ENCODE measurements at places on chromosomes 7 and 10. TPM values are rescaled to one million over a fixed set of nuclear protein-coding genes. Genes with fewer than 3 reads are reported as not detected.

The PDE6C gene
- not detected for total RNA-seq

The RPP30 gene
- 43.0 TPM for total RNA-seq

The CPXM2 gene
- total RNA-seq = not detected

The OR6V1 gene
- not detected for total RNA-seq

The CPA1 gene
- total RNA-seq = not detected

All from activated CD8-positive, alpha-beta memory T cell treated with anti-CD3 and anti-CD28 coated beads, Interleukin-2, amount 10 ng/mL, durations not matched to agents 7 days and 5 days (primary cell).